ENCODE measurements at places on chromosomes 13 and 19.

DNA sequence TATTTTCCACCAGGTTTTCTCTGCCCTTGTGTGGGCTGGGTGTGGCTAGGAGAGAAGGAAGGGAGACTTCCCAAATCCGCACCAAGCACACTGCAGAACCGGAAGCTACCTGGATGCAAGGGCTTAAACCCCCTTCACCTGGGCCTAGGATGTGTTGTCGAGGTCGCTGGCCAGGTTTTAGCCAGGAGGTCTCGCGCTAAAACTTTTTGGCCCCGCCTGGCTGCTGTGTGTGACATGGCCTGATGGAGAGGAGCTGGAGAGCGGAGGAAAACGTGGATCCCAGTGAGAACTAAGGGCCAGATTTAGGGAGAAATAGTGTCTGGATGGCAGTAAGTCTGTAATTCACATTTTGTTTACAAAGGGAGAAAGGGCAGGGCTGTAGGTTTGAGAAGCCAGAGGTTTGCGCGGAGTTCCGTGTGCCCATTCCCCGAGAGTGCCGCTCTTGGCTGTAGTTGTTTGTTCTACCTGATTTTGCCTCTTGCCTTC, 3.1 kb upstream of the TSHZ3 start:
- no peak for DNase-seq

DNA sequence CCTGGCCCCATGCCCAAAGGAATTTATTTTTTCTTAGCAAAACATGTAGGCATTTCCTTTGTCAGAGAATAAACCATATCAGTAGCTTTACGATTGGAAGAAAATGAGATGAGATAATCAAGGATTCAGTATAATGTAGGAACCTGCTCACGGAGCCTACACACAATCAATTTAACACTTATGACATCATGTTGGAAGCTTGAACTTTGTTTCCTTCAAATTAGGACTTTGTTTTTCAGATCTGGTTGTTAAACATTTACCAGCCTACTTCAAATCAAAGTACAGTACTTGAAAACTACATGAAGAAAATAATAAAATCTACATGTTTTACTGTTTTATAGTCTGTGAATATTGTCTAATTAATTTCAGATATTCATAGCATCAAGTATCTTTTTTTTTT, 639.0 kb upstream of the ATXN8OS start:
- DNase-seq: no peak

DNA sequence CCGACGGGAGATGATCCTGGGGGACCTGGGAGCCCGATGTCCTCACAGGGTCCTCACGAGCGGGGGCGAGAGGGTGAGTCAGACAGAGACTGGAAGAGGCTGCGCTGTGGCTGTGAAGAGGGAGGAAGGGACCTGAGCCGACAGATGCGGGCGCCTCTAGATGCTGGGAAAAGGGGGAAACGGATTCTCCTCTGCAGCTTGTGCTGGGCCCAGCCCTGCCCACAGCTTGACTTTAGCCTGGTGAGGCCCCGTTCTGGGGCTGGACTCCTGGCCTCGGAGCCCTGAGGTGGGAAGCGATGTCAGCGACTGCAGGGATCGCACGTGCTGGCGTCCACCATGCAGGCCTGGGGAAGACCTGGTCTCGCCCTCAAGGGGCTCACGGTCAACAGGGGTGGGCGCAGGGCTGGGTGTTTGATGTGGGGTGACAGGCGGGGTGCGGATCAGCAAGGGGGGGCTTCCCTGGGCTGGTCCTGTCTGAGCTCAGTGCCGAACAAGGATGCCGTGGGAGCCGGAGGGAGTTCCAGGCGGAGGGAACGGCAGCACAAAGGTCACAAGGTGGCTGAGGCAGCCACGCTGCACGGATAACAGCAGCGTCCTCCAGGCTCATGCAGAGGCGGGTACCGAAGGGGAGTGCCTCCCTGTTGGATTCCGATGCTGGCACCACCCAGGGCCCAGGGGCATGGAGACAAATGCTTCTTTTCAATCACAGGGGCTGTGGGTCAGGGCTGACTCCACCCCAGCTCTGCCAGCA, 31.8 kb downstream of the PIP5K1C start:
- DNase-seq: no peak

DNA sequence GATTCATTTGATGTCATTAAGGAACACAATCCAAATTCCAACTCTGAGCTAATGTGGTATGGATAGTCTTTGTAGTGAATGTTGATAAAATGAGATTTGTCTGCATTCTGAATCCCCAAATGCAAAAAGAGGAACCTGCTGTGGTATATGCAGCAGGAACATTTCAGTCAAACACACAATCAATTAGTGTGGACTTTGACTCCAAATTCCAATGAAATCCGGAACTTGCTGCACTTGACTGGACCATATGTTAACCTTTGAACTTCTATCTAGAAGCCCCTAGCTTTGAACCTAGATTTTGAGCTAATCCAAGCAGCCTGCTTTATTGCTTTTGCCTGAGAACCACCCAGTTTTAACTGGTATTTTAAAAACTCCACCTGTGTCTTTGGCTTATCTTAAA, 341.3 kb downstream of the SPRY2 start:
- no peak for DNase-seq

DNA sequence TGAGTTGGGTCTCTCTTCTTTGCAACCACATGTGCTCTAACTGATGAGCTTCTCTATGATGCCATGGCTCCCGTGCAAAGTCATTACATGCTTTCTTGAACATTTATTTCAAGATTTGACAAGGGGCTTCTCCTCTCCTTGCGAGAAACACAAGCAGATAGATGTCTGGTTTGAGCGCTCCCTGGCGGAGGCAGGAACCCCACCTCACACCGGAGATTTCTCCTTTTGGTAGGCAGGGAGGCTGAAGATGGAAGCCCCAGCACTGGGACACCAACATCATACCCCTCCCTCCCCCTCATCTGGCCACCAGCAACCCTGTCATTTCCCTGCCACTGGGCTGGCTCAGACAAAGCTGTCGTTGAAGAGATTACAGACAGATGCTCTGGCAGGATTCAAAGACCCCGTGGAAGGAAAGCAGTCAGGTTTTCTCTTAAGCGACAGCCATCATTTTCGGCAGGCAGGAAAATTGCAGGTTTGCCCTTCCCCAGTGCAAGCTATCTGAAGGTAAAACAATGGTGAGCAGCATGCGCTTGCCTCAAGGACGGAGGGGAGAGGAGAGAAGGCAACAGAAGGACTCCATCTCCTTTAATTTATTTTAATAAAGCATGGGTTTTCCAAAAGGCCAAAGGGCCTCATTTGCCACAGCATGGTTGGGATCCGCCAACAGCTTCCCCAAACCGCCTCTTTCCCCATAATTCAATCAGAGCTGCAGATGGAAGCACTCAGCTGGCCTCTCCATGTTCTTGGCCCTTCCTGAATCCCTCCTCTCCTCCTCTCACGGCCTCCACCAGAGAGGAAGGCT, 344.1 kb upstream of the TSHZ3 start:
- DNase-seq: no peak

GRCh38 chr19:55085923-55086715, 10.4 kb downstream of the EPS8L1 start:
- no peak for DNase-seq

DNA sequence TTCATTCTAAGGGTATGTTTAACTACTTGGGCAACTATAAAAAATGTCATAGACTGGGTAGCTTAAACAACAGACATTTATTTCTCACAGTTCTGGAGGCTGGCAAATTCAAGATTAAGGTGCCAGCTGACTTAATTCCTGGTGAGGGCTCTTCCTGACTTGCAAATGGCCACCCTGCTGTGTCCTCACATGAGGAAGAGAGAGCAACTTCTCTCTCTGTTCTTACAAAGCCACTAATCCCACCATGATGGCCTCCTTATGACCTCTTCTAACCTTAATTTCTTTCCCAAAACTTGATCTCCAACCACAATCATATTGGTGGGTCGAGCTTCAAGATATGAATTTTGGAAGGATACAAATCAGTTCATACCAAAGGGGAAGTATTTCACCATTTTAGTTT, 399.0 kb downstream of the DCT start:
- DNase-seq: no peak

GRCh38 chr19:52742516-52742915, 7.7 kb upstream of the ZNF611 start:
- no peak for DNase-seq

DNA sequence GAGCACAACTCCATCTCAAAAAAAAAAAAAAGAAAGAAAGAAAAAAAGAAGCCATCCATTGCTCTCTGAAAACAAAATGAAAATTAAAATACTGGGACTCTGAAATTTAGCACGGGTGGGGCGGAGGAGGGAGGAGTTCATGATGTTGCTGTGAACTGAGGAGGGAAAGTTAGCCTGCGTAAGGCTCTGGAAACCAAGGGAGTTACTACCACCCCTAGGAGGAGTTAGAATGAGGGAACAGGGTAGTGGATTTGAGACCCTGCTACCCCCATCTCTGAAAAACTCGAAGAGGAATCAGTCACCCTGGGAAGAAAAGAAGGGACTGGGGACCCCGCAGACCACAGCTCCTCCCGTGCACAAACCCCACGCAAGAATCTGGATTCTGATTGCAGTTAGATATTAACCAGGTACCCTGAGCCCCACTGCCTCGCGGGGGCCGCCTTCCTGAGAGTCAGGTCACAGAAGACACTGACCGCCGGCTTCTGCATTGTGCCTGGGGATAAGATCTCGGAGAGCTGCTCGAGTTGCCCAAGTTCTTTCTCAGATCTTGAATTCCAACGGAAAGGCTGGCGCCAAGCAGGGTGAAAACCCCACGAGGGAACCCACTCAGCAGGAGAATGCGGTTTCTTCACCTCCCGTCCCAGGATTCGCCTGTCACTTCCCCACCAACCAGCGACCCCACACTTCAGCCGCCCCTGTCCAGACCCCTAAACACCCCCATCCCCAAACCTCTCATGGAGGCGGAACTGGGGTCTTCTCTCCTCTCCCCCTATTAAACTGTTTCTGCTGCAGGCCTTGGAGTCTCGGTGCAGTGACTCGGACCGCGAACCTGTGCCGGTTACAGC, 870 bp downstream of the ZNF442 start:
- DNase-seq: no peak

- no peak for DNase-seq
These were observed 366.3 kb downstream of the SLITRK6 start for GRCh38 chr13:85432881-85433280.

GRCh38 chr19:56740501-56740900, 68.9 kb upstream of the ZNF835 start:
- no peak for DNase-seq

GRCh38 chr19:8115805-8116396, 33.5 kb downstream of the FBN3 start:
- no peak for DNase-seq

DNA sequence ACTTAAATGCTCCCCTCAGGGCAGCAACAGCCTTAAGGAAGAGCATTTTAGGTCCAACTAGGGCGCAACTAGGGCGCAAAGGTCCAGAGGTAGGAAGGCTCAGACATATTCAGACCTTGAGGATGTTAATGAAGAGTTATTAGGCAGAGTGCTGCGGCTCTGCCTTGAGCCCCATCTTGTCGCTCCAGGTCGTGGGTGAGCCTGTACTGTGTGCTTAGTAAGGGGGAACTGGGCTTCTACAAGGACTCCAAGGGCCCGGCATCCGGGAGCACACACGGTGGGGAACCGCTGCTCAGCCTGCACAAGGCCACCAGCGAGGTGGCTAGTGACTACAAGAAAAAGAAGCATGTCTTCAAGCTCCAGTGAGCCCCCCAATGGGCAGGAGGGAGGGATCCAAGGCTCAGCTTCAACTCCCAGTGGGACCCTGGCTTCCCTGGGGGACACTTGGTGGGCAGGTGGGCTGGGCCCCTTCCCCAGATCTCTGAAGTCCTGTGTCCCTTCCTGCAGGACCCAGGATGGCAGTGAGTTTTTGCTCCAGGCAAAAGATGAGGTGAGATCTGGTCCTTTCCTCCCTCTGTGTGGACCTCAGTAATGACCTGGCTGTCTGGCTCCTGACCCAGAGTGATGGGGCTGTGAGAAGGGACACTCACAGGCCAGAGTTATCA, 4.7 kb upstream of the SHKBP1 start:
- DNase-seq: no peak

DNA sequence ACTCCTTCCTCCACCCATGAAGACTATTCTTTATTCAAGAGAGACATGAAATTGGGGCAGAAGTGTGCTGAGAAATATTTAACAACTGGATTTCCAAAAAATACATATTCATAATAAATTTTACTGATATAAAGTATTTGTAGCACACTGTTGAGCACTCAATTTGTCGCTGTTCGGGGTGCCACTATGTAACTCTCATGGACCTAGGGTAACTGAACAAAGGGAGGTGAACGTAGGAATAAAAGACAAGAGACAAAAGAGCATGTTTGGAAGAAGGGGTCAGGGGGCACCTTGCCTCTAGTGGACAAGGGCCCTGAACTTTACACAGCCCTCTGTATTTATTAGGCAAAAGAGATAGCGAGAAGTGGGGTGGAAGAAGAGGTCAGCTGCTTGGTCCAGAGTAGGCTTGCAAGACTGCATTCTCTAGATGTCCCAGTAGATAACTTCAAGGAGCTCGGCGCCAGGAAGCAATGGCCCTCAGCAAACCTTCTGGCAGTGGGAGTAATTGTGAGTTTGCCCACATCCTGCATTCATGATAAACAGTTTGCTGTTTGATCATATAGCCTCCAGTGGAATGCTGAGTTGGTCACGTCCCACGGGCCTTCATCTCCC, 4.5 kb upstream of the ZNF175 start:
- no peak for DNase-seq

Data from activated T-helper 1 cell treated with anti-CD3 and anti-CD28 coated beads, Interleukin-2, amount 50 U/mL, for 16 hours (primary cell).